WTC11 (cell line): ENCODE measurements at places on chromosomes 13 and 19.

DNA sequence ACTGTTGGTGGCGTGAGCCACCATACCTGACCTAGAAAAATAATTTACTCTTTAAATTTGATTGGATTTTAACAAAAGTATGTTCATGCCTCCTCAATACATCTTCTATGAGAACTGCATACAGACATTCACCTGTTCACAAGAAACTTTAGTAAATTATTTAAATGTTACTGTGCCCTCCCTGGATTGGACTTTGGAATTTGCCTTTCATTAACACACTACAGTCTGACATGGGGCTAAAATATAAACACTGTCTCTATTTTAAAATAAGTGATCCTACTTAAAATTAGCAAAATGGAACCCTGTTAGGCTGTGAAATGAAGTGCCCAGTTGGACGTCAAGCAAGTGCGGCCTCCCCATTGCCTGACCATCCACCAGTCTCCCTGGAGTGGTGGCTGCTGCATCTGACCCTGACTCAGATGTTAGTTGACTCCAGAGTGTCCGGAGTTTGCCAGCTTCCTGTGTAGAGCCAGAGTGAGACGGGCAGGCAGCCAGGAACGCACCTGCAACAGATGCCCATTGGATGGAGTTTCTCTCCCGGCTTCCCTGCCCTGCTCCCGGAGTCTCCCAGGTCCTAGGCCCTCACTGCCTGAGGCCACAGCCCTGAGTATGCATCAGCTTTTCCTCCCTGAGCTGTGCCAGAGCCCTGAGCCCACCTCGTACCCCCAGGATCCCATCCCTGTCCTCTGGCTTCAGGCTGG lies 45.9 kb upstream of the ATP11A start:
- no peak for DNase-seq

- DNase-seq, result no peak
Observed at GRCh38 chr19:39754971-39755370, 17.1 kb upstream of the CLC start.

GRCh38 chr13:30679483-30680330 lies 55.6 kb upstream of the ALOX5AP start:
- peak; percentile 36 for DNase-seq

DNA sequence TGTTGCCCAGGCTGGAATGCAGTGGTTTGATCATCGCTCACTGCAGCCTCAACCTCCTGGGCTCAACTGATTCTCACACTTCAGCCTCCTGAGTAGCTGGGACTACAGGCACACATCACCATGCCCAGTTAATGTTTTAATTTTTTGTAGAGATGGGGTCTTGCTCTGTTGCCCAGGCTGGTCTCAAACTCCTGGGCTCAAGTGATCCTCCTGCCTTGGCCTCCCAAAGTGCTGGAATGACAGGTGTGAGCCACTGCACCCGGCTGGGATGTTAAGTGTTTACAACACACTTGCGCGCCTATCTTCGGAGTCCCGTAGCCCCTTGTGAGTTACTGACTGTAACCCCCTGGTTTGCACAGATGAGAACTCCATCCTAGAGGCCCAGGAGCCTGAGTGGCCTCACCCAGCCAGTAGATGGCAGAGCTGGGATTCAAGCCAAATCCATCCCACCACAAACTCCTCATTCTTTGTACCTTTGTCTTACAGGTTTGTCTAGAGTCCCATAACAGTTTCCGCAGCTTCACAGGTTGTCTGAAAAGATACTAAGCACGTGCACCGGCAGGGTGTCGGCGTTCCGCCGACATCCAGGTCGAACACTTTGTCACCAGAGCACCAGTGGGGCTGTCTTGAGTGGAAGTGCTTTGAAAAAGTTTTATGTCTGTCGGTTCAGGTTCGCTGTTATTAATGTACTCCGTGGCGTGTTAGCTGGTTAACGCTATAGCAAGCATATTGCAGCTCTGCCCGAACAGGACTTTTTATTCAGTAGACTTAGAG lies 14.7 kb downstream of the MAG start:
- DNase-seq, result peak; percentile 52

DNA sequence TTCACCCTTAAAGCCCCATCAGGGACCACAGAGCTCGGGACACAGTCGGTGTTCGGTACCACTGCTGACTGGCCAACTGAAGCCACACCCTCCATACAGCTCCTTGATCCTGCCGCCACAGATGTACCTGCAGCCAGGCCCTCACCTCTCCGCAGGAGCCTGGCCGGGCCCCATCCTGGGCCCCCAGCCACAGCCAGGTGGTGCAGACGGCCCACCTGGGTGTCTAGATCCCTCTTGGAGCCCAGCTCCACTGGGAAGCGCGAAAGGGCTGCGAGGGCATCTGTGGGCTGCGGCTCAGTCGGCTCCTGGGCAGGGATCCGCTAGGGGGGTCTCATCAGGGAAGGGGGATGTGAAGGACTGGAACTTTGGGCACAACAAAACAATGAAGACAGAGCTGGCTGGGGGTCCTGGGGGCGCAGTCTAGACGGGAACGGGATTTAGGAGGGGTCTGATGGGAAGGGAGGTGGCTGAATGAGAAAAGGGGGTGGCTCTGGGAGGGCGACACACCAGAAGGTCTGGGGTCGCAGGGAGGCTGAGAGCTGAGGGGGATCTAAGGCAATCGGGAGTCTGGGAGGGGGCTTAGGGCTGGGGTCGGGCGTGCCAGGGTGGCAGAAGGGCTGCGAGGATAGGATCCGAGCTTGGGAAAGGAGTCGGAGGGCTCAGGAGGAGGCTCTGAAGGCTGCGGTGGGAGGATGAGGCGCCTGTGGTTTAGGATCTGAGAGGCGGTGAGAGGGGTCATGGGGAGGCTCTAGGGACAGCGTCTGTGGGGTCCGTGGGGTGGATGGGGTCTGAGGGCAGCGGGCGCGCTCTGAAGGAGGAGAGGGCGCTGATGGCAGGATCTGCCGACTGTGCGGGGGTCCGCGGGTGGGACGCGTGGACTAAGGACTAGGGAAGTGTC lies 15.8 kb downstream of the PRODH2 start:
- DNase-seq, result no peak

DNA sequence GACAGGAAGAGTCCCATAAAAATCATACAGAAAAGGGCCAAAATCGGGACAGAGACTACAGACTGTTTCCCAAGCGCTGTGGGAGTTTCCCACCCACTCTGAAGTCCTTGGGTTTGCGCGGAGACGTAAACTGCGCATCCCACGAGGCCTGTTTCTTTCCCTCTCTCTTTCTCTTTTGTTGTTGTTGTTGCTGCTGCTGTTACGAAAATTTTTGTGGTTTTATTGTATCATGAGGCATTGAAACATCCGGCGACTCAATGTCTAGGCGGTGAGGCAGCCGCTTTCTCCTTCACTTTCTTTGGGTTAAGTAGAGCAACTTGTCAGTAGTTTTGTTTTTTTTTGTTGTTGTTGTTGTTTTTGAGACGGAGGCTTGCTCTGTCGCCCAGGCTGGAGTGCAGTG lies 1.6 kb upstream of the PPP1R12C start:
- DNase-seq, result no peak

GRCh38 chr19:29785955-29786589 lies 25.7 kb upstream of the CCNE1 start:
- peak; percentile 65 for DNase-seq

DNA sequence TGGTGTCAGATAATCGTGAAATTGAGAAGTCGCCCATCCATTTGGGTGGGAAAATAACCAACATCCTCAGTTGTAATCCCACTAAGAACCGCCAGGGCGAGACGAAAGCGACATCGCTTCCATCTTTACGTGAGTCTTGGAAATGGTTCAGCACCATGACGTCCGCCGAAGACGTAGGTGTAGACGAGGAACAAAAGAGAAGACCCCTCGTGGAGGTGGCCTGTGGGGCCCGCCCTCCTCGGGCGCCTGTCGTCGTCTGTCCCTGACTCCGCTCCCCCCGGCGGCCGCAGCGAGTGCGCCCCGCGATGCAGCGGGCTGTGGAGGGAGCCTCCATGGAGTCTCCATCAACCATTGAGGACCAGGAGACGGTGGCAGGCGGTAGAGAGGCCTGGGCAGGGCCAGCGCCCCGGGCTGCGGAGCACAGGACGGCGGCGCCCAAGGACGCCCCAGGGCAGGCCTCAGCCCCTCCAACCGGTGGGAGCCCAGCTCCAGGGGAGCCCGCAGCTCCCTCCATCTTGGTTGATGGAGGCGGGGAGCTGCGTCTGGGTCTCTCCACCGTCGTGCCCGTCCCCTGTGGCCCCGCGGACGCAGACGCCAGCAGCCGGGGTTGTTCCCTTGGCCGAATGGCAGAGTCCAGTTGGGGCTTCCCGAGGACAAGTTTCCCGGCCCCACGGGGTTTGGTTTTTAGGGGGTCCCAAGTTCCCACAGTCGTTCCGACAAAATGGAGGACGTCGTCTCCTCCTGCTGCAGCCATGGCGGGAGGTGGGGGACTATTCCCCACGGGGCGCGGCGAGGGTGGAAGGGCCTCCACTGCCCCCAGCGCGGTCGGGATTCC lies 990 bp upstream of the ZMYM2 start:
- DNase-seq, result peak; percentile 73

- no peak for DNase-seq
Observed at GRCh38 chr13:33611121-33611805, 206.7 kb upstream of the RFC3 start.

DNA sequence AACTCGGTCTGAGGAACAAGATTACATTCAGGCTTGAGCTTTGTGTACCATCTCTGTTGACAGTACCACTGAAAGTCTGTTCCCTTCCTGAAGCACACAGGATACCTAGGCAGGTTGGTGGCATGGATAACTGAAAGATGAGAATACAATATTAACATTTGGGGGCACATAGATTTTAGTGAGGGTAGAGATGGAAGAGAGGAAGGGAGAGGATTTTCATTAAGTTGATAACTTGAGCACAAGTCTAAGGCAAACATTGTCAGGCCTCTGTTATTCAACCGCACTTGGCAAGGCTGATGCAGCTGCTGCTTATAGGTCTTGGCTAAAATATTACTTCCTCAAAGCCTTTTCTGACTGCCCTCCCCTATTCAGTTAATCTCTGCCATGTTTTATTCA lies 10.9 kb downstream of the MIR17HG start:
- DNase-seq, result no peak

DNA sequence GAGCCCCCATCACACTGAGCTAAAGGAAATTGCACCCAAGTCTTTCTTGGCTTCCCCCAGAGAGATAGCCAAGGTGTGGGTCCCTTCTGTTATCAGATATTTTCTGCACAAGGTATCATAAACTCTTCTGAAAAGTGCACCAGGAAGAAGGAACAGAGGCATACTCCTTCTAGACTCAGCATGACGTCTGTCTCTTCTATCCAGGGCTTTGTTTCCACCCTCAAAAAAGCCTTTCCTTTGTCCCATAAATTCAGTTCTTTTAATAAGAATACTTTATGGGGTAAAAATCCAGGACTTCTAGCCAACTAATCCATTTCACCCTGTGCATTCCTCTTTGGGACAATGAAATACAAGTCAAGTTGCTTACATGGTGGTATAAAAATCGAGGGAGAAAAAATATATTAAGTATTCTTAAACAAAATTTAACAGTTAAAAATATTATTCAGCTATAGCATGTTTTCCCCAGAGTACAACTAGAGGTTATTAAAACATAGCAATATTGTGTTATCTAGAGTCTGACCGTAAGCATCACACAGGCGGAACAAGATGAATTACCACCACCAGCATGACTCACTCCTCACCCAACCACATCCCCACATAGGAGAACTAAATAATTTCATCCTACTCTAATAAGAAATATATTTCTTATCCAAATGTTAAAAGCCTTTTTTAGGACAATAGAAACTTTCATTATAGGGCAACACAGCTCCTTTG lies 79.9 kb upstream of the GPC6 start:
- no peak for DNase-seq

DNA sequence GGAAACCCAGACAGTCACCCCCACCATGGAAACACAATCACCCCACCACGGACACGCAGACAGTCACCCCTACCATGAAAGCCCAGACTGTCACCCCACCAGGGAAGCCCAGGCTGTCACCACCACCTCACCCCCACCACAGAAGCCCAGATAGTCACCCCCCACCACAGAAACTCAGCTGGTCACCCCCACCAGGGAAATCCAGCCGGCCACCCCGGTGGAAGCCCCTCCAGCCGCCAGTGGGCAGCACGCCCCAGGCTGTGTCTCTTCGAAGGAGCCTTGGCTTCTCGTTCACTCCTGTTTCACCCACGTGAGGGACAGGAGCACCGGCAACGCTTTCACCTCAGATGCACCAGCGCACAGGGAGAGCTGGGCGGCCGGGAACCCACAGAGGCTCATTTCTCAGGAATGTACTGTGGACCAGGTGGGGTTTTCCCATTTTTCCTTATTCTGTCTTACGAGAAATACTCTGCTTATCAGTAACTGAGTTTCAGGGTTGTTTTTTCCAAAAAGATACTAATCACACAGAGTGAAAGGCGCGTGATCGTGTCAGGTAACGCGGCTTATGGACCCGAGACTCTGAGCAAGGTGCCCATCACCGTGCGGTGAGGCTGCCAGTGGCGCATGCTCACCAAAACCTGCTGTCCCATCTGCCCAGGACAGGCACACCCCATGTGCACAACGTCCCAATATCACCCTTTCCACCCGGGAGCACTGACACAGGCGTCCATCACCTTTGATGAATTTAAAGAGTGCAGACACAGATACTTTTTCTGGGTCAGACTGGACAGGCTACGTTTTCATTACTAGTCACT lies 28.0 kb downstream of the CARS2 start:
- DNase-seq, result no peak

- DNase-seq, result no peak
Observed at GRCh38 chr13:38543561-38543960, 143.3 kb upstream of the FREM2 start.

DNA sequence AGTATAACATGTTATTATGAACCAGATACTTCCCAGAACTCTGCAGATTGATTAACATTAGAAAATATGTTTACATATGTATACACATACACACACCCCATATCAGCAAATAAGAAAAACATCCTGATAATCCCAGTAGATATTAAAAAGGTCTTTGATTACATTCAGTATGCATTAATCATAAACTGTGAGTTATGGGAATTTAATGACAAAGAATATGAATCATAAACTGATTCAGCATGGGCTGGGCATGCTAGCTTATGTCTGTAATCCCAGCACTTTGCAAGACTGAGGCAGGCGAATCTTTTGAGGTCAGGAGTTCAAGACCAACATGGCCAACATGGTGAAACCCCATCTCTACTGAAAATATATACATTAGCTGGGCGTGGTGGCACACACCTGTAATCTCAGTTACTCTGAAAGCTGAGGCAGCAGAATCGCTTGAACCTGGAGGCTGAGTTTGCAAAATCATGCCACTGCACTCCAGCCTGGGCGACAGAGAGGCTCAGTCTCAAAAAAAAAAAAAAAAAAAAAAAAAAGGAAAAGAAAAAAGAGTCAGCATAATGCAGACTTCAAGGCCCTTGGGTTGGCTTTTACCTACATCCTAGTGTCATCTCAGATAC lies 581.9 kb upstream of the PRR20A start:
- no peak for DNase-seq
